ENCODE measurements at places on chromosomes 5 and 9.

- DNase-seq, result no peak
Measured at GRCh38 chr5:113109344-113109743, 132.7 kb downstream of the DCP2 start.

- no peak for DNase-seq
Measured at GRCh38 chr5:7650755-7651154, 200.2 kb downstream of the CFAP90 start.

- DNase-seq, result no peak
Measured at GRCh38 chr9:85368781-85369180, 373.0 kb downstream of the AGTPBP1 start.

DNA sequence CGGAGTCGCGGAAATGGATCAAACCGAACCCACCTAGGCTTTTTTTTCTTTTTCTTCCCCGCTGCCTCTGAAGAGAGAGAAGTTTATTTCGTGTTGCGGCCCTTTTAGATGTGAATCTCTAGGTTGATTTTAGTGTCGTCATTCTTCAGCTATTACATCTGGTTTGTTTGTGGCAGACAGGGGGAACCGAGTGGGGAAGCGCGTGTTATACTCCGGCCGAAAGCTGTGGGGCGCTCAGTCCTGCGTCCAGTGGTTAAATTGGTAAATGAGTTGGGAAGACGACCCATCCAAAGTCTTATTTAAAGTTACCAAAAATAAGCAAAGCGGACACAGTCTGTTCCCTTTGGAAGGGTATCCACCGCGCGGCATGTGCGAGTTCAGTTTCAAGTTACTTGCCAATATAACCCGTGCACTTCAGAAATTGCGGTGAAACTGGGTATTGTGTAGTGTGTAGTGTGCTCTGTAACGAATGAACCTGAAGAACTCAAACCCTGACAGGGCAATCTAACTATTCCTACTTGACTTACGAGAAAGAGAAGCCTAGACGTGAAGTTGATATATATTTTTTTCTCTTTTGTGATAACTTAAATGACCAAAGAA, 1.3 kb downstream of the MAN2A1 start:
- peak; percentile 21 for DNase-seq

DNA sequence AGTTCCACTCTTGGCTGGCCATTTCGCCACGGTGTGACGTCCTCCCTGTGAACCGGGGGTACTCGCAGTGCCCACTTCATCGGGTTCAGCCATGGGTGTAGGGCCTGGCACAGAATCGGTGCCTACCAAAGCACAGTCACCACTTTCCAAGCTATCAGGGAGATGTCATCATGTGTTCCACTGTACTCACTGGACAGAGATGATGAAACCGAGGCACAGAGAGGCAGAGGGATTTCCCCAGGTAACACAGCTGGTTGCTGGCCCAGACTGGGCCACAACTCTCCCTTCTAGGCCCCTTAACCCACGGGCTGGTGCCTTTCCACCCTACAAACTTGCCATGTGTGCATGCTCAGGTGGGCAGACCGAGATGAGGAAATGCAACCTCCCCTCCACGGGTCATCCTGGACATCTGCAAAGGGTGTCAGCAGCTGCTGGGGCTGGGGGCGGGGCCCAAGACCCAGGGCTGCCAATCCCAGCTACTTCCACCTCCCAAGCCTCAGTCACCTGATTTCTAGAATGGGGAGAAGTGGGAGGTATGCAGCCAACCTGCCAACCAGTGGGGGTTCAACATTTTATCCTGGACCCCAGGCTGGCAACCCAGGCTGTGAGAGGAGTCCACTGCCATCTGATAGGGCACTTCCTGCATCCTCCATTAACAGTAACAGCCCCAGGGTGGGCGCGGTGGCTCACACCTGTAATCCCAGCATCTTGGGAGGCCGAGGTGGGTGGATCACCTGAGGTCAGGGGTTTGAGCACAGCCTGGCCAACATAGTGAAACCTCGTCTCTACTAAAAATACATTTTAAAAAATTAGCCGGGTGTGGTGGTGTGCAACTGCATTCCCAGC, 893 bp upstream of the SH2D3C start:
- DNase-seq, result no peak

- peak; percentile 34 for DNase-seq
Measured at GRCh38 chr5:175378444-175379028, 65.4 kb downstream of the DRD1 start.

DNA sequence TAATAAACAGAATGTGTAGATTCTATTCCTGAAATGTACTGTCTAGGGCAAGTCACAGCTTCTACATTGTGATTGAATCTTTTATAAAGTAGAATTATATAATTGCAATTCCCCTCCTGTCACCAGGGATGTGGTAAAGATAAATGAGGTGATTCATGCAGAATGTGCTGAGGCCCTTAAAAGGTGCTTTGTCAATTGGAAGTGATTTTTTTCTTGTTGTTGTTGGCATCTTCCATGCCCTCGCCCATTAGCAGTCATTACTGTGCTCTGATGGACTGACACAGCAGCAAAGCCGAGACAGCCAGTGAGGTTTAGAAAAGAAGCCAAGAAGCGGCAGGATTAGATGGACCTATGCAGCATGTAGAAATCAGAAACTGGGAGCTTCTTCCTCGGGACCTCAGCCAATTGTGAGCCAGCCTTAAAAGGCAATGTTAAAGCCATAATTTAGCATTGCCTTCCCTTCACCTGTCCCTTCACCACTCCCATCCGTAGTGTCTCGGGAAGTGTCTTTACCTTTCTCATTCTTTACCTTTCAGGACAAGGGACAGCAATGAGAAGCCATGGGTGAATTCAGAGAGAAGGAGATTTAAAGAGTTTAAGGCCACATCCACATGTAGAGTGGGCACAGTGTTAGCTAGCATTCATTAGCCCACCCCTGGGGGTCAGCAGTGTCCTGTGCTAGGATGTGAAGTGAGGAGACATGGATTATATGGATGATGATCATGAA, 257.8 kb downstream of the PLK2 start:
- no peak for DNase-seq

GRCh38 chr9:87338088-87338989, 159.3 kb upstream of the DAPK1 start:
- DNase-seq, result no peak

DNA sequence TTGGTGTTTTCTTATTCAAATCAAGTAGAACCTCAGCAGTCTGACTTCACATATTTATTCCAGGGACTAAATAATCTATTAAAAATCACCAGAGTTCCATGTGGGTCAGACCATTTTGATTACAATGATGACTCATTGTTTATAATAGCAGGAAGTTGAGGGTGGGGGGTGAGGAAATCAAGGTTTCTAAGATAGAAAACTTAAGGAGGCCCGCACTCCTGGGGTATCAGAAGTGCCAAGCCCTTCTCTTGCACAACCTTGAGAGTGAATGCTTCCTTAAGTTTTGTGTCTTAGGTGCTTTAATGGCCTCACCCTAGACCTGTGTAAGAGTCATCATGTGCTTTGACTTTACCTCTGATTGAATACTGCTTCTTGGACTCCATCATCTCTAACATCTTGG, 31.9 kb upstream of the NPR3 start:
- no peak for DNase-seq

GRCh38 chr5:109652096-109652495, 37.6 kb upstream of the MAN2A1 start:
- no peak for DNase-seq

DNA sequence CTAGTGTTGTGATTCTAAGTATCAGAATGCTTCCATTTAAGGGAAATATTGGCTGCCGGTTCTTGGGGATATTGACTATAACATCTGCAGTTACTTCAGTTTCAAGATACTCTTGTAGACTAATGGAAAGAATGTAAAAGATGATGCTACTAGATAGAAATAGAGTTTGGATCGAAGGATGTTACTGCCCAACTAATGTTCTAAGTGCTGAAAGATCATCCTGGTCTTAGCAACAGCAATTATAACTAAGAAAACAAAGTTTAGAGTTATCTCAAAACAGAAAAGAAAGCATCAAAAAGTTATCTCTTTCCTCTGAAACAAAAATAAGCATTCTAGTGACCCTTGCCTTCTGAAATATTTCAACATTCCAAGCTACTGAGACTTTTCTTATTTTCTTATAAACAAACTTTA, 49.9 kb downstream of the ITGA1 start:
- DNase-seq, result no peak

DNA sequence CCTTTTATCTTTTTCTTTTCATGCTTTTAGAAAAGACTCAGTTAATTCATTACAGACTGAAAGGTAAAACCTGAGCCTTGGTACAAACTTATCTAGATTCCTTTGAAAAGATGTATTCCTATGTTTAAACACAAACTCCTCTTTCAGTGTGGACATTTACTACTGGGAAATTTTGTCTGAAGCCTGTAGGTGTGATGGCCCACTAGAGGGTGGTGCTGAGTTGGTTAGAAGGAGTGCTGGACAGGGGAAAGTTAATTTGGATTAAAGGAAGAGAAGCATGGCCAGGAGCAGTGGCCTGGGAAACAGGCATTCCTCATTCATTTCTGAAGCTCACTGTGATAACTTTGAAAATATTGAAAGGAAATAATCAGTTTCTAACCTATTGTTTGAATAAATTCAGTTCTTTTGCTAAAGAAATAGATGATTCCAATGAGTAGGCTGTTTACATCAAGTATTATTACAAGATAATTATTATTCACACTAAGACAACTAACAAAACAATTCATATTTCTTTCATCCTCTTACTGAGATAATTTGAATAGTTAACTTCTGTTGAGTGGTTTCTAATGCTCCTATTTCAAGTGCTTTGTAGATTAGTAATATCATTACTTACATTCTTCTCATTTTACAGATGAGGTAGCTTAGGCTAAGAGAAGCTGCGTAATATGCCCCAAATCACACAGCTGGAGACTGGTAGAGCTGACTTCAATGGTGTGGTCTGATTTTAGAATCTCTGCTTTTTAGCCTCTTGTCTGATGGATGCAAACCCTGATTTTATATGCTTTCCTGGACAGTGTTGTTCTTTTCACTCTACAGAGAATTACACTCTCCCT, 150.9 kb downstream of the ADGRV1 start:
- peak; percentile 6 for DNase-seq

- DNase-seq, result no peak
Measured at GRCh38 chr9:98540476-98540875, 168.3 kb downstream of the GABBR2 start.

GRCh38 chr5:74454263-74455030, 186.1 kb downstream of the ENC1 start:
- no peak for DNase-seq

- DNase-seq, result no peak
Measured at GRCh38 chr5:107485184-107485583, 185.6 kb downstream of the EFNA5 start.

GRCh38 chr5:136703036-136703435, 337.7 kb upstream of the TRPC7 start:
- DNase-seq, result no peak

GRCh38 chr9:36141288-36141687, 4.8 kb downstream of the GLIPR2 start:
- DNase-seq, result no peak

- DNase-seq, result no peak
Measured at GRCh38 chr9:69076550-69076949, 41.0 kb downstream of the FXN start.

- no peak for DNase-seq
Measured at GRCh38 chr5:129204525-129204924, 110.0 kb downstream of the ISOC1 start.

GRCh38 chr5:53913941-53914340, 353.5 kb downstream of the NDUFS4 start:
- DNase-seq, result no peak

DNA sequence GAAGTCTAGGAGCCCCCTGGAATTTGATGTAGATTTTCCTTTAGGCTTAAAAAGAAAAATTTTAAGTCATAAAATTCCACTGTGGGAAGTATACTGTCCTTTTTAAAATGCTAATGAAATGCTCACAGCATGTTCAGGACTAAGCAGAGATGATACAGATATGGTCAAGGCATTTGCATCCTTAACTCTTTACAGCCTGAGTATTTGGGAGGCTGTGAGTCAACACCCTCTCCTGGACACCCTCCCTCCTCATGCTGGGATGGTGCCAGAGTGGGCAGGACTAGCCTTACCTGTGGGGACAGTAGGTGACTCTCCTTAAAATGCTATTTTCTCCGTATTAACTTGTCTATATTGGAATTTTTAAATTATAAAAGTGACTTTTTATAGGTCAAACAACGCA, 197.4 kb upstream of the ELL2 start:
- DNase-seq, result no peak

GRCh38 chr9:135136991-135137832, 49.7 kb downstream of the OLFM1 start:
- DNase-seq, result peak; percentile 64

DNA sequence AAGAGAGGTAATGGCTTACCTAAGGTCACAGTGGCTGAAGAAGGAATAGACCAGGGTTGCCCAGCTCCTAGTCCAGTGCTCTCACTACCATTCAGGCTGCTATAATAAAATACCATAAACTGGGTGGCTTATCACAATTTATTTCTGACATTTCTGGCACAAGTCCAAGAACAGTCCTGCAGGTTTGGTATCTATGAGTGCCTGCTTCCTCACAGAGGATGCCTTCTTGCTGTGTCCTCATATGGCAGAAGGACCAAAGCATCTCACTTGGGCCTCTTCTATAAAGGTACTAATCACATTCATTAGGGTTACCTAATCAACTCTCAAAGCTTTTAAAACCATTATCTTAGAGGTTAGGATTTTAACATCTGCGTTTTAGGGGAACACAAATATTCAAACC, 17.2 kb downstream of the STARD4 start:
- no peak for DNase-seq

- DNase-seq, result no peak
Measured at GRCh38 chr5:174900240-174900865, 176.0 kb downstream of the MSX2 start.

DNA sequence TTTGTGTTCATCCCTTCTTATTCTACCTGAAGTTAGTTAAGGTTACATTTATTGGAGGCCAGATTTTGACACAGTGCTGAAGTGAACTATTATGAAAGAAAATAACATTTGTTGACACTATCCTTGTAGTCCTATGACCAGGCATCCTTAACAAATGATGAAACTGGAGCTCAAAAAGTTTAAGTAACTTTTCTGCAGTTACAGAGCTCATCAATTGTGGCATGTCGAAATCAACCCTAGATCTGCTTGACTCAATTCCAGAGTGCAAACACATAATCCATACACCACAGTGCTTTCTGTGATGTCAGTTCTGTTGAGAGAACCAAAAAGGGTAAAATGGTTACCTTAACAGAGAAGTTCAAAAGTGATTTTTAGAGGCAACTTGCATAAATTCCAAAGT, 28.6 kb downstream of the KCNN2 start:
- no peak for DNase-seq

GRCh38 chr5:137997726-137998213, 35.1 kb downstream of the FAM13B start:
- DNase-seq, result no peak

- no peak for DNase-seq
Measured at GRCh38 chr5:24073107-24073506, 565.7 kb downstream of the PRDM9 start.
